DMS 273 treated with DMSO at 0.1 percent for 48 hours (cell line): ENCODE measurements at places on chromosomes 13 and 19.

DNA sequence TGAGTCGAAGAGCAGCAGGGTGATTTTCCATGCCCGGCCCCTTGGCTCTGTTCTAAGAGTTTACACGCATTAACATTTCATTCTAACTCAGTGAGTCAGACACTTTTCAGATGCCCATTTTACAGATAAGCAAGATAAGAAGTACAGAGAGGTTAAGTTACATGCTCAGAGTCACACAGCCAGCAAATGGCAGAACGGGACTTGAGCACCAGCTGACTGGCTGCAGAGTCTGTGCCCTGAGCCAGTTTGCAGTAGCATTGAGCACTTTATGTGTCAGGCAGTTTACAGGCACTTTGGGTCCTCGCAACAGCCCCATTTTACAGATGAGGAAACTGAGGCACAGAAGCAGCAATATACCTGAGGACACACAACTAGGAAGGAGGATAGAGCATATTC, 19.0 kb downstream of the CCDC8 start:
- DNase-seq: no peak

DNA sequence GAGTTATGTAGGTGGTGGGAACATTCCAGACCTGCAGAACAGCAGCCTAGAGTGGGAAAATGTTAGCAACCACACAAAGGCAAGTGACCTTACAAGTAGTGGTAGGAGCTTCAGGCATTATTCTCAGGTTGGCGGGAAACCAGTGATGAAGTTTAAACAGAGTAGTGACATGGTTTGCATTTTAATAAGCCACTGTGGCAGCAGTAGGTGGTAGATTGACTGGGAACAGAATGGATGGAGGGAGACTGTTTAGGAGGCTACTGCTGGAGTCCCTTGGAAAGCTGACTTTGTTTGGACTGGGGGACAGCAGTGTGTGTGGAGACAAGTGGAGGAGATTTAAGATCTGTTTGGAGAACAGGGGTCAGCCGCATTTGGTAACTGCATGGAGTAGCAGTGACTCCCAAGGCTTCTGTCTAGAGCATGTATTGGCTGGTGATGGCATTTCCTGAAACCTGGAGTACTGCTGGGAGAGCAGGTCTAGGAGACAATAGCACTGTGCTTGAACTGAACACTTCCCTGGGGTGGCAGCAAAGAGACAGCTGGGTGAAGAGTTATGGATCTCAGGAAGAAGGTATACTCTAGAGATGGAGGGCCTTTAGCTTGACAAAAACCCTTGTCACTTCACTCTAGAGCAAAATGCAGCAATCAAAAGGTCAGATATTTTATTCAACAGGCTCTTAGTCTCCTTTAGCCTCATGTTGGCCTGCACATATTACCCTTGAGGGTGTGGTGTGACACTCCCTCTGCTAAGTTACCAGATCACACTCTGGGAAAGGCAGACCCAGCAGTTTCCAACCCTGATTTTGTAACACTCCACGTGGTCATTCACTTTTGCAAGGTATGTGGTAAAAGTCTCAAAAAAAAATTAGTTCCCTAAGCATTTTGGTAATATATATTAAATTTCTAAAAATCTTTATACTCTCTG, 70.3 kb downstream of the DHRS12 start:
- DNase-seq: no peak

DNA sequence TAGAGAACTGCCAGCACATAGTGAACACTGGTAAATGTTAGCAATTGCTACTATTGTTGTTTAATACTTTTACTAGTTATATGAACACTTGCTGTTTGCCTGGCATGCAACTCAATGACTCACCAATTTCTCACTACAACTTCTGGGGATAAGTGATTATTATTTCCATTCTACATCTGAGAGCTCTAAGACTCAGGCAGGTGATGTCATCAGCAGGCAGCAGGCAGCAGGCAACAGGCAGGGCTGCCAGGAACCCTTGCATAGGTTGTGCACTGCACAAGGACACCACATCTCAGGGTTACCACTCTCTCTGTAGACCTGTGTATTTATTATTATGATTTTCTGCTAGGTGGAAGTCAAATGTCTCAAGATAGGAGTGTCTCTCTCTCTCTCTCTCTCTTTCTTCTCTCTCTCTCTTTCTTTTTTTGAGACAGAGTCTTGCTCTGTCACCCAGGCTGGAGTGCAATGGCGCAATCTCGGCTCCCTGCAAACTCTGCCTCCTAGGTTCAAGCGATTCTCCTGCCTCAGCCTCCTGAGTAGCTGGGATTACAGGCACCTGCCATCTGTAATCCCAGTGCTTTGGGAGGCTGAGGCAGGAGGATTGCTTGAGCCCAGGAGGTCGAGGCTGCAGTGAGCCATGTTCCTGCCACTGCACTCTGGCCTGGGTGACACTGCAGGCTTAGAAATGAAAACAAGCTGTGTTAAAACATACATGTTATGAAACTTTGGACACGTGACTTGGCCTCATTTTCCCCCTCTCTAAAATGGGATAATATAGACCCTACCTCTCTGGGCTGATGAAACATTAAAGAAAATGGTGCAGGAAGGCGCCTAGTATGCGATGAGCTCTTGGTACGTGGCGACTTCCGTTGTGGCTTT, 22.7 kb downstream of the HPN start:
- DNase-seq: peak; percentile 17

GRCh38 chr13:30862707-30863106, 43.4 kb upstream of the MEDAG start:
- DNase-seq: no peak

DNA sequence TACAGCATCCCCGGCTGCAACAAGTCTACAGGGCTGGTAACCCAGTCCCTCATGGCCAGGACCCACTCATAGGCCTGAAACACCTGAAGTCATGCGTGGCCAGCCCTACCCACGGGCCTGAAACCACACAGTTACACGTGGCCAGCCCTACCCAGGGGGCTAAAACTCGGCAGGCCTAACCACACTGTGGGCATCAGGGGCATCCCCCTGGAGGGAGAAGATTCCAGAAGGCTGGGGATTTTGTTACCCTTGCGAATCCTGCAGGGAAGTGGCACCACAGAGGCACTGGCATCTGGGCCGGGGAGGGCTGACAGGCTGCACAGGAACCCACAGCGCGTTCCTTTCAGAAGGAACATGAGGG, 48.4 kb upstream of the C13orf46 start:
- DNase-seq: no peak
